ENCODE measurements at places on chromosomes 5 and 9.

DNA sequence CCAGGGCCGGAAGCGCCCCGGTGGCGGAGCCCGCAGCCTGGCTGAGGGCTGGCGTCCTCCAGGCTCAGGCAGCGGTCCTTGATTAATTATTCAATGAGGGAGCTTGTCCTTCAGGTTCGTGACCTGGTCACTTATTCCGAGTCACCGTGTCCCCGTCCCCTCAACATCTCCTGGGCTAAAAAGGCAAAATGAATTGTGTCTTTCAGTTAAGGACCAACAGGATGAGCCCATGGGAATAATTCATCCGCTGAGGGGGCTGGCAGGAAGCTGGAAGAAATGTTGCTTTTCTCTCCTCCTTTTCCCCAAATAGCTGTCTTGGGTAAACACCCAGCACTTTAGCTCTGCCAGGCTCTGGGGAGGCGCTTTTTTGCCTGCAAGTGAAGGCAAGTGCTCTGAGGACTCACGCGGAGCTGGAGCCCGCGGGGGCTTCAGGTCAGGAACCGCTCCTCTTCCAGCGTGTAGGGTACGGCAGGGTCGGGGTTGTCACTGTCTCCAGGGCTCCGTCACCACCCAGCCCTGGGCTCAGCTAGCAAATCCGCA is 13.1 kb downstream of the KCNT1 start:
- no peak for DNase-seq

DNA sequence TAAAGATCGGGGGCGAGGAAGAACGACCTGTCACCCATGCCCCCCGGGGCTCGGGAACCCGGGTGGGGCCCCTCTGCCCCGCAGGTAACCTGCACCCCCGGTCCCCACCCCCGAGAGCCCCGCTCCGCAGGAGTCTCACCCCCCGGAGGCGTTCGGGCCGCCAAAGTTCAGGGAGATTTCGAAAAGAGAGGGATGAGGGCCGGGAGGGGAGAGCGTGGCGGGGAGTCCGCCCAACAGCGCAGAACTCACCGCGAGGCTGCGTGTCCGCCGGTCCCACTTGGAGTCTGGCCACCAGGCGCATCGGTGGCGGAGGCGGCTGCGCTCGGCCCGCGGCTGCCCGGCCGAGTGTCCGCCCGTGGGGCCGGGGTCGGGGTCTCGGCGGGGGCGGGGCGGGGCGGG is at the start of gene PHF19:
TSS of gene PHF19 (minus strand) at position 347 of the 399 bp plus-strand sequence. CDS start 2,447 bp downstream, outside the sequence.
- DNase-seq: no peak

GRCh38 chr9:25816439-25816838 is 138.2 kb upstream of the TUSC1 start:
- DNase-seq: no peak

DNA sequence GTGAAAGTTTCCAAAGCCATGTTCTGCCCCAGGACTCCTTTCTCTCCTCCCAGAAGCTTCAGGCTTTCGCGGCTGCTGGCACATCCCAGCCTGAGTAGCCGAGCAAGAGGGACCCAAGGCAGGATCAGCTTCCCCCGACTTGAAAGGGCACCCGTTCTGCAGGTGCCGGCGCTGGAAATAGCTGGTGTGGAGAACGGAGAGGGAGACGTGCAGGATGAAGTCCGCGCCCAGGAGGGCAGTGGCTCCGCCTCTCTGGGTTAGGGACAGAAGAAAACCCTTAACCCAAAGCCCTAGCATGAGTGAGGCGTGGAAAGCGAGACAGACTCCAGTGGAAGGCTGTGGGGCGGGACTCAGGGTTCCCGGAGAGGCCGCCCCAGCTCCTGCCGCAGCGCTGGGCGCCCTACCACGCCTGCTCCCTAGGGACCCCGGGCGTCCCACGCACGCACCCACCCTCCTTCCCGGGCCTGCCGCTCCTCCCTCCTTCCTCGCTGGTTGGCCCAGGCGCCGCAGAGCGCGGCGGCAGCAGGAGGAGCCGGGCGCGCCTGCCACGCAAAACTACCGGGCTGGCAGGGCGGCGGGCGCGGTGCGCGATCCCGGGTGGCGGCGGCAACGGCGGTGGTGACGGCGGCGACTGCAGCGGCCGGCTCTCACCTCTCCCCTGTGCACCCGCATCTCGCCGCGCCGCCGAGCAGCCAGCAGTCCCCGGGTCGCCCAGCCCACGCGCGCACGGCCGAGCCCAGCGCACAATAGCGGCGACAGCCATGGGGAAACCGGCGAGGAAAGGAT is at the start of gene SLC1A1:
TSS of gene SLC1A1 (plus strand) at position 550 of the 786 bp plus-strand sequence. CDS start at position 762, 212 bp downstream.
- DNase-seq: no peak

- no peak for DNase-seq
Measured at GRCh38 chr9:6889868-6890267, 132.1 kb downstream of the KDM4C start.

- no peak for DNase-seq
Measured at GRCh38 chr9:137109250-137110146, 5.0 kb downstream of the DPP7 start.

- DNase-seq: no peak
Measured at GRCh38 chr5:68873198-68873597, 220.6 kb upstream of the SLC30A5 start.

DNA sequence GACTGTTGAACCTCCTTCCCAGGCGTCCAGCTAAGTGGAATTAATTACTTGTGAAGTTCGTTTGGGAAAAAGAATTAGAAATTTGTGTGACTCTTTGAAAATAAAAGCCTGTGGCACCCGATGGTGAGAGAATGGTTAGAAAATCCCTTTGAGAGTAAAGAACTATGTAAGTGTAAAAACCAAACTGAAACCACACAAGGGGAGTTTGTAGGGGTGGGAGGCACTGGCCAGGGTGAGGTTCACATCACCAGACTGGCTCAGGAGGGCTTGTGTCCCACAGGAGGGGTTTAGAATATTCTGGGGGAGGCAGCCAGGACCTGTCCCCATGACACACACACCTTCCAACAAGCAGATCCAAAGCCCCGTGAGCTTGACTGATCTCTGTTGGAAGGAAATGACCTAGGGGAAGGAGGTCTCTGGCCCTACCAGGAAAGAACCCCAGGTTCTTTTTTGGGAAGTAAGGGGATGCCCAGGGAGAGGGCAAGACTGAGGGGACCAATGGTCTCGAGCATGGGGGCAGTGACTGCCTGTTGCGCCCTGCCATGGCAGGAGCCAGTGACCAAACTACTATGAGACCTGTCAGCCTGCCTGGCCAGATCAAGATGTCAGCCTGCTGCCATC is 4.3 kb downstream of the SPATA24 start:
- DNase-seq: no peak

GRCh38 chr9:121447321-121447834 is 52.3 kb downstream of the GGTA1 start:
- peak; percentile 59 for DNase-seq

GRCh38 chr5:23528677-23529076 is 21.3 kb downstream of the PRDM9 start:
- DNase-seq: no peak

DNA sequence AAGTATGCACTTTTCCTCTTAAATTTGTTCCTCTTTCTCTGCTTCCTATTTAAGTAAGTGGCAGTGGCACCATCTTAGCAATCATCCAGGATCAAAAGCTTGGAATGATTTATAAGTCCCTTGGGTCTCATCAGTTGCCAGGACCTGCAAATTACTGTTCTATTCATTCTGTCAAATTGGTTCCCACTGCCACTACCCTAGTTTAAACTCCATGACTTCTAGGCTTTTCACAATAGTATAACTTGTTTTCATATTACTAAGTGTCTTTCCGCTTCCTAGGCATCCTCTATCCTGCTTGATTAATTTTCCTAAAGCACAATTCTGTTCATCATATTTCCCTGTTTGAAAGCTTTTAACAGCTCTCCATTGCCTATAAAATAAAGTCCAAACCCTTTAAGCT is 363.9 kb upstream of the MEF2C start:
- no peak for DNase-seq

DNA sequence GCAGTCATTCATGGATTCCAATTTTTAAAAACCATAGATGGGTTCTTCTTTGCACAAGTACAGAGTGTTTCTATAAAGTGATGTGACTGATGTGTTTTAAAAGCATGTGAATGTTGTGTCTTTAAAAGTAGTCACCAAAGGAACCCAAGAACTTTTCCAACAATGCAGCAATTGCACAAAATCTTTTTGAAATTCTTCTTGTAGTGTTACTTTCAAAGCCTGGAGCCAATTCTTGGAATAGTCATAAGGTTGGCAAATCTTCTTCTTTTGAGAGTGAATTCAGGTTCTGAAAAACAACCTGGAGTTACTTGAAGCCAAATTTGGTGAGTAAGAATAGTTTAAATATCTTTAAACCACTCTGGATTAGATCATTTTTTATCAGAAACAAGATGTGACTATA is 10.5 kb downstream of the GRAMD2B start:
- DNase-seq: no peak

DNA sequence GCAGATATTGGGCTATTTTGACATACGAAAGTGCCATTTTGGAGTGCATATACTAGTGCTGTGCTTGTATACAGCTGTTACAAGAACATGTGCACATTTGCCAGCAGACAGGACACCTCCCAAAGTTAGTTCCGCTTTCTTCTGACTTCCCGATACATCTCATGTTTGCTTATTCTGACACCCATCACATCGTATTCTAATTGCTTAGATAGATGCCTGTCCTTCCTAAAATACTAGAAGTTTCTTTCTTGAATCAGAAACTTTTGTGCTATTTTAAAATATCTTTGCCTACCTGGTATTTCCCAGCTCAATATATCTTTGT is 177.8 kb downstream of the TTLL11 start:
- DNase-seq: no peak

DNA sequence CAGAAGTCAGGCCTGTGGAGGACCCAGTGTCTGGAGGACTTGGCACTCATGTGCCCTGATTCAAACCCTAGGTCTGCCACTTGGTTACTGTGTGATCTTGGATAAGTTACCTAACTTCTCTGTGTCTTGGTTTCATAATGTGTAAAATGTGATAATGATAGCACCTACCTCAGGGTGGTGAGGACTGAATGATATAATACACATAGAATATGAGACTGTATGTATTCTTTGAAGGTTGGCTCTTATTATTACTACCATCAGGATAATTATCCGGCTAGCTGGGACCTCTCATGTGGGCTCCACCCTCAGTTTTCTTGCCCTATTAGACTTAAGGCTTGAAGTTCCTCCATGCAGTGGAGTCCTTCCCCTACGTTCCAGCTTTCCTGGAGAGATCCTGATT is 172.2 kb downstream of the COL23A1 start:
- no peak for DNase-seq

DNA sequence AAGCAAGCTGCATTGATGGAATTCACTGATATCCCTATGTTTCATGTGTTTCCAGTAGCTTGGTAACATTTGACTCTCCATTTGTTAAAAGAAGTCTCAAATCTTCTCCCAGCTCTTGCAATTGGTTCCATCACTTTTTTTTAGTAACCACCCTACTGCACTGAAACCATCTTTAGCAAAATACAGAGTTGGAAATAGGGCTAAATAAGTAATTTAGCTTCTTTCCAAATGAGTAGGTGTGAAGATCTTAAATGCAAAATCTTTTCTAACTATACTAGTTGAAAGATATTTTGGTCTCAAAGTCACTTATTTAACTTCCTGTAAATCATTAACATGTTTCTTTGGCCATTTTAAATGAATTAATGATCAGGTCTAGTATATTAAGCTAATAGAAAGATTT is 138.1 kb downstream of the DIRAS2 start:
- no peak for DNase-seq

DNA sequence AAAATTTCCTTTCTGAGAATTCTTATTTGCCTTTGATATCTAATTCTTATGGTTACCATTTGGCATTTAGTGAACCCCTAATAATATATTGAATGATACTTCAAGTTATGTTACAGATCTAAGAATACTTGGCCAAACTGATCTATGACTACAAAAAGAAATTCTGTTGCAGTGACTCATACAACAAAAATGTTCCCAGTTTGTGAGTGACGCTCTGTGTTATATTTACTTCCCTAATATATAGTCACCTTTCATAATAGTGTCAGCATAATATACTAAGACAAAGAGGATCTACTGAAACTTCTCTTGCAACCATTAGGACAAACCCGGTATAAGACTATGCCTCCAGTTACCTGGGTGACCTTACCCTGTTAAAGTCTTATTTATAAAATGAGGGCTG is 216.9 kb upstream of the TLX3 start:
- no peak for DNase-seq

DNA sequence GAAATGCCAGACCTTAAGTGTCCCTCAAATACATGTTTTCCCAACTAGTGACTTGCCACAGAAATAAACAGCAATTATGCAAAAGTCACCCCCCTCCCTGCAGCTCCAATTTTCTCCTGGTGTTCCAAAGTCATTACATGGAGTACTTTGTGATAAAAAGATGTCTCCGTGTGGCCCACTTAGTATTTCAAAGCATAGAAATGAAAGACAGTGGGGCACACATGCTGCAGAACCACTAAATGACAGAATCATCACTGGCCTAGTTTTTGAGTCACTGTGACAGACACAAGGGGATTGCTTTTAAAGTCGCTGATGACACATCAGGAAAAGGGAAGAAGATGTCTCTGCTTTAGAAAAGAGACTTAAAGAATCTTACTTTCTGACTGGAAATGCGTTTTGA is 323.4 kb downstream of the PSAT1 start:
- no peak for DNase-seq

DNA sequence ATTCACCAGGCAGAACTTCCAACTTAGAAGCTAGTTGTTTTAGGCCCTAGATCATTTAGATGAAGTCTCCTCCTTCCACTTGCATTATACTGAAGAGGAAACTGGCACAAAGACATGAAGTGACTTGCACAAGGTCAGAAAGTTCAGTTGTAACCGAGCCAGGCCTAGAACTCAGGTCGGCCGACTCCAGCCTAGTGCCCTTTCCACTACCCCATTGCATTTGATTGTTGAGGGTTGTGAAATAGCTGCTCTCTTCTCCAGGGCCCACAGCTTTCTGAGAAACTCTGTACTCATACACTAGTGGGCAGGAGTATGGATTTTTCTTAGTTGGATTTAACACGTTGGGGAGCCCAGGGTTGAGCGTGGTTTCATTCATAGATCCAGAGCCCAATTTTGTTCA is 5.6 kb downstream of the ZNF462 start:
- no peak for DNase-seq

GRCh38 chr5:157265714-157266285 is at the start of gene CYFIP2:
TSS of gene CYFIP2 (plus strand) at chr5:157266123. CDS start at chr5:157285362, 19,239 bp downstream.
- peak; percentile 84 for DNase-seq

DNA sequence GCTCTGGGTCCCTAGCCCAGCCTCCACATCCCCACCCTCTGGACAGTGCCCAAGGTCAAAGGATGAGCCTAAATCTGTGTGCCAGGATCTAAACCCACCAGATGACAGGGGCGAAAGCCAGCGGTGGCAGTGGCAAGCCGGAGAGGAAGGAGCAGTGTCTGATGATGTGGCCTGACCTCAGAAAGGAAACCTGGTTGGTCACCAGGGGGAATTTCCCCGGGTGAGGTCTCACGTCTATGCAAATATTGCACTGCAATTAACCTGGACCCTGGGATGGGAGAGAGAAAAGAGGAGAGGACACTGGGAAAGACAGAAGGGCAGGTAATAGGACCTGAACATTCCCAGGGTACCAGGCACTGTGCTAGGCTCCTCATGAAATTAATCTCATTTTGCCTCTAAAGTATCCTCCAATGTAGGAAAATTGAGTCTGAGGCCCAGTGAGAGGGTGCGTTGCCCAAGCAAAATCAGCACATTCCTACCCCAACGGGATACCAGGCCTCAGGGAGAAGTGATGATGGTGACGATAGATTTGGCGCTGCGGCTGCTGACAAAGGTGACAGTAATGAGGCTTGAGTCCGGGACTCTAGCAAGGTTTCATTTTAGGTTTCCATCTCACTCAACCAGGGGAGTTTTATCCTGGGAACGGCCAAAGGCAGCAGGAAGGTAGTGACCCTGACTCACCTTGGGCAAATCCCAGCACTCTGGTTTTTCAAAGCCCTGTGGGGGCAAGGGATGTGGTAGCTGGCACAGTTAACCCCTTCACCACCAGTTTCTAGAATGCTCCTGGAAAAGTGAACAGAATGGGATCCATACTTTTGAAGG is 13.4 kb upstream of the TNIP1 start:
- DNase-seq: no peak

Measured in Jurkat, Clone E6-1 (cell line).